Heart left ventricle (tissue), 16 donors: ENCODE measurements at places on chromosomes 16 and 17. TPM values are rescaled to one million over a fixed set of nuclear protein-coding genes. Genes with fewer than 3 reads are reported as not detected.

GRCh38 chr16:4700380-4700996 lies 7.1 kb downstream of the NUDT16L1 start:
- DNase-seq, result no peak

The FAM83G gene
- total RNA-seq, result 4.5 TPM

The GNG13 gene
- not detected for total RNA-seq

GRCh38 chr16:726188-726437 lies 130 bp downstream of the CCDC78 start:
- no peak for DNase-seq

The ZG16B gene
- not detected for total RNA-seq

GRCh38 chr17:21005367-21005766 lies 37.4 kb downstream of the USP22 start:
- DNase-seq, result no peak

- DNase-seq, result peak; percentile 62
These were observed 113.1 kb downstream of the SNX29 start for GRCh38 chr16:12089492-12090150.

The NHLRC4 gene
- not detected for total RNA-seq

- no peak for DNase-seq
These were observed 20.1 kb downstream of the SNX29 start for GRCh38 chr16:11996433-11997330.

The TBX2 gene
- 23.0 TPM for total RNA-seq

- no peak for DNase-seq
These were observed 201.1 kb upstream of the CDH13 start for GRCh38 chr16:82425661-82426060.

The RNPS1 gene
- total RNA-seq, result 109 TPM

GRCh38 chr16:64453646-64454045 lies 668.2 kb downstream of the CDH11 start:
- DNase-seq, result no peak

DNA sequence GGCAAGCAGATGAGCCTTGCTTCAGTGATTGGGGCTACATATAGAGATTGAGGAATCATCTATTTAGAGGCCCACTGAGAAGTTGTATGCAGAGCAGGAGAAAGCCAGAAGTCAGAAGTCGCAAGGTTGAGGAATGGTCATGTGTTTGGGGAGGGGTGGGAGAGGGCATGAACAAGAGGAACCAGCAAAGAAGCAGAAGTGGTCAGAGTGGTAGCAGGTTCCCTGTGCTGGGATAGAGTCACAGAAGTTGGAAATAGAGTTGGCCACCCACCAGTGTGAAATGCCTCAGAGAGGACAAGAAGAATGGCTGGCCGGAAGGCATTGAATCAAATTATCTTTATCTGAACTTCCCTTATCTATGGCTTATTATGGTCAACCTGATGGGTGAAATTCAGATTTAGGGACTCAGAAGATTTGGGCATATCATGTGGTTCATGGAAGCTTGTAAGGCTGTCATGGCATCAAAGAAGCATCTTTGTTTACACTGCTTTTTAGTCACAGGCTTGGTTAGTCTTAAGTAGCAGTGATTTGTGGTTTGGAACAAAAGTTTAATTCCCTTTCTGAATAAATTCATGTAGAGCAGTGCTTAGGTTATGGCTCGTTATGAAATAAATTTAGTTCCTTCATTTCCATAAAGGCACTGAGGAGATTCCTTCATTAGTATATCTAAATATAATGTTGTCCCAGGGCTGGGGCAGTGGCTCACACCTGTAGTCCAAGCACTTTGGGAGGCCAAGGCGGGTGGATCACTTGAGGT lies 19.7 kb downstream of the MAP3K3 start:
- DNase-seq, result peak; percentile 42
